ENCODE measurements at places on chromosomes 3 and 15. TPM values are rescaled to one million over a fixed set of nuclear protein-coding genes. Genes with fewer than 3 reads are reported as not detected.
A peak's percentile ranks its signal among the peaks of the same experiment; 100 is the strongest.

DNA sequence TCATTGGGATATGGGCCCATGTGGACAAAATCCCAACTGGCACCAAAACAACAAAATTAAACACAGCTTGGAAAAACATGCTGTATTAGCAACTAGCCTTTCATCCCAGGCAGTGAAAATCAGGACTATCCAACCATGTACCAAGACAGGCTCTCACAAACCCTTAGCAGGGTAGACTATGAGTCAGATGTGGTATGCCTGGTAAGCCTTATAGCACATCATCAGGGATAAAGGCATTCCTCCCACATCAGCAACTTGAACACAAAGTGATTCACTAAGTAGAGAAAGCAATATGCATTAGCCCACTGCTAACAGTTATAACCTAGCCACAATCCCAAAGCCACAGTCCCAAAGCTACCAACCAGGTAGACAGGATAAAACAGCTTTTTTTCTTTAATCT is 8.0 kb downstream of the CEP152 start:
- DNase-seq = no peak
- H3K4me1 ChIP-seq = peaks cover 51% of the 10 kb centered on the region
- no peaks in the 10 kb centered on the region for H3K27me3 ChIP-seq
- H3K4me3 ChIP-seq = no peak overlapping the region

GRCh38 chr3:12484198-12484982 is at the start of gene TSEN2:
TSS of gene TSEN2 (plus strand) at chr3:12484480. CDS start at chr3:12489801, 5,321 bp downstream.
- peaks cover 31% of the 10 kb centered on the region for H3K4me1 ChIP-seq
- no peaks in the 10 kb centered on the region for H3K36me3 ChIP-seq
- no peaks in the 10 kb centered on the region for H3K27me3 ChIP-seq

The CYP8B1 gene
- not detected for total RNA-seq

DNA sequence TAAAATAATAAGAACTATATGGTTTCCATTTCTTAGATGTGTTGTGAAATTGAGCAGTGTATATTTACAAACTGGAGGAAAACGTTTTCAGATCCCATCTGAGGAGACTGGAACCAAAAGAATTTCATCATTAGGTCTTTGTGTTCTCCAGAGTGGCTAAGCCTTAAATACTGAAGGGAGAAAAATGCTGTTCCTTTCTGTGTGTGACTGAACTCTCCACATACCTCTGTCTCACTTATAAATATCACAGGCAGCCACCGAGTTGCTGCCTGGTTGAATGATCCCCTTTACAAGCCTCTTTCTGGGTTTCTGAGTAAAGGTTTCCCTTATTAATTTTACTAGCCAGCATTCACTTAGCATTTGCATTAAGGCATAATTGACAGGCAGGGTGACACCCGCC is 913.9 kb upstream of the NR2F2 start:
- no peaks in the 10 kb centered on the region for H3K27me3 ChIP-seq
- no peak for DNase-seq
- H3K36me3 ChIP-seq = no peaks in the 10 kb centered on the region
- H3K4me3 ChIP-seq = no peak overlapping the region
- H3K4me1 ChIP-seq = no peaks in the 10 kb centered on the region

GRCh38 chr15:101010781-101011180 is 91.6 kb downstream of the LRRK1 start:
- DNase-seq = no peak
- no peak overlapping the region for H3K4me3 ChIP-seq
- peaks cover 23% of the 10 kb centered on the region for H3K4me1 ChIP-seq
- H3K27ac ChIP-seq = no peak overlapping the region

GRCh38 chr3:140448001-140448400 is 229.9 kb upstream of the TRIM42 start:
- peaks cover 1% of the 10 kb centered on the region for H3K27me3 ChIP-seq
- no peak overlapping the region for H3K4me3 ChIP-seq
- H3K4me1 ChIP-seq = no peaks in the 10 kb centered on the region
- no peak overlapping the region for H3K27ac ChIP-seq

DNA sequence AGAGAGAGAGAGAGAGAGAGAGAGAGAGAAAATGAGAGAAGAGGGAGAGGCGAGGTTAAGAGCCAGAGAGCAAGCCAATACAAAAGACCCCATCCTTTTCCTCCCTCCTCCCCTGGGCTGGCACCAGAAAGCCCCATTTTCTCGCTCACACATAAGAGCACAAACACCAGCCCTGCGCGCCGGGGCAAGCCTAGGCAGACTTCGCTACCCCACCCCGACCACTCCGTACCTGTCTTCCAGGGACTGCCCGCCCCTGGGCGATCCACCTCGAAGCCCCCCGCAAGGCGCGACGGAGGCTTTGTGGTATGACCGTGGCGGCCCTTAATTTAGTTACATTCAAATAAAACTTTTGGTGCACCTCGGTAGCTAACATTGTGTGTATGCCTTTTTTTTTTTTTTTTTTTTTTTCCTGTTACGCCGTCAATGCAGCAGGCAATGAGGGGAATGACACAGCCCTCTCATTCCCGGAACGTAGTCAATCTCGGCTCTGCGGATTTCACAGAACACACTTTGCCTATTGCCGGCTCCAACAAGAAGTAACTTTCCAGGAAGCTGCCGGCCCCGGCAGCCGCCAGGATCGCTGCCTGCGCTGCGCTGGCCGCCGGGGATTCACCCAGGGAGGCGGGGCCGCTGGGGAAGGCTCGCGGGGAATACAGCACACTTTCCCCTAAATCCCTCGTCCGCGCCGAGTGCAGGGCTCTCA is 7.7 kb downstream of the BCL6 start:
- peak overlapping the region; percentile 98 for H3K4me3 ChIP-seq
- peaks cover 10% of the 10 kb centered on the region for H3K27me3 ChIP-seq
- no peaks in the 10 kb centered on the region for H3K36me3 ChIP-seq
- peak; percentile 56 for DNase-seq

The LYSMD4 gene
- 8.3 TPM for total RNA-seq

DNA sequence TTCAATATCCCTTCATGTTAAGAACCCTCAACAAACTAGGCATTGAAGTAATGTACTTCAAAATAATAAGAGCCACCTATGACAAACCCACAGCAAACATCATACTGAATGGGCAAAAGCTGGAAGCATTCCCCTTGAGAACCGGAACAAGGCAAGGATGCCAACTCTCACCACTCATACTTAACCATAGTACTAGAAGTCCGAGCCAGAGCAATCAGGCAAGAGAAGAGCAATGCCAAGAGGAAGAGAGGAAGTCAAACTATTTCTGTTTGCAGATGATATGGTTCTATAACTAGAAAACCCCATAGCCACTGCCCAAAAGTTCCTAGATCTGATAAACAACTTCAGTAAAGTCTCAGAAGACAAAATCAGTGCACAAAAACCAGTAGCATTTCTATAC is 161.9 kb downstream of the UBE2E2 start:
- DNase-seq = no peak
- H3K27ac ChIP-seq = no peak overlapping the region
- no peaks in the 10 kb centered on the region for H3K4me1 ChIP-seq
- no peaks in the 10 kb centered on the region for H3K27me3 ChIP-seq
